ENCODE measurements at places on chromosomes 4 and X. TPM values are rescaled to one million over a fixed set of nuclear protein-coding genes. Genes with fewer than 3 reads are reported as not detected.

The DSPP gene
- not detected for total RNA-seq

- no peak for DNase-seq
Measured at GRCh38 chr4:24451870-24452269, 132.5 kb downstream of the DHX15 start.

DNA sequence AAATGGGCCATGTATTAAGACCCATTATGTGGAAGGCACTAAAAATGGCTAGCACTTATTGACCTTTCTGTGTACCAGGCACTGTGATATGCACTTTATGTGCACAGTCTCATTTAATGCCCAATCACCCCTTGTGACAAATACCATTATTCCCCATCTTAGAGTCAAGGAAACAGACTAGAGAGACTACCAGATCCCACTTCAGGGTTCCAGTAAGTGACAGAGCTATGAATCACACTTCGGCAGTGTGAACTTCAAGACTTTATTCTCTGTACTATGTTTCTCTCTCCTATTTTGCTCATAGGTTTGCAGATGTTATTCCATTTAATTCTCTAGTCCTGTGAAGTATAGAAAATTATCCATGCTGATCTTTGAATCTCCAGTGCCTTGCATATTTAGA lies 107.0 kb downstream of the NFKB1 start:
- DNase-seq, result no peak

- no peak for DNase-seq
Measured at GRCh38 chrX:19072372-19072771, 49.9 kb downstream of the ADGRG2 start.

The RHOXF2B gene
- 1.9 TPM for total RNA-seq

- DNase-seq, result no peak
Measured at GRCh38 chrX:132407691-132408090, 81.1 kb downstream of the MBNL3 start.

The MGAT4D gene
- total RNA-seq, result not detected

DNA sequence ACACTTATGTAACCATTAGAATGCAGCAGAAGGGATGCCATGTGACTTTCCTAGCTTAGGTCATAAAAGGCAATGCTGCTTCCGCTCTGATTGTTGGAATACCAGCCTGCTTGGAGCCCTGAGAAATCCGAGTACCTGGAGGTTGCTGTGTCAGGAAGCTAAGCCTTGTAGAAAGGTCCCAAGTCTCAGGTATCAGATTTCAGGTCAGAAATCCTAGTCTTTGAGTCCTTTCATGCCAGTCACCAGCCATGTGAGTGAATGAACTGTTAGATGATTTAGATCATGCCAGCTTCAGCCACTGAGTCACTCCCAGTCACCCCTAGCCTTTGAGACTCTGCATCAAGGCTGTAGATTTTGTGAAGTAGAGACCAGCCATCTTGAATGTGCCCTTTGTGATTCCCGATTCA lies 23.5 kb downstream of the RAP1GDS1 start:
- DNase-seq, result no peak

GRCh38 chrX:13432414-13433297 lies 112.8 kb upstream of the ATXN3L start:
- DNase-seq, result no peak

The HSD17B13 gene
- 0.20 TPM for total RNA-seq

The WNK3 gene
- total RNA-seq, result 0.02 TPM

The F8A2 gene
- not detected for total RNA-seq

DNA sequence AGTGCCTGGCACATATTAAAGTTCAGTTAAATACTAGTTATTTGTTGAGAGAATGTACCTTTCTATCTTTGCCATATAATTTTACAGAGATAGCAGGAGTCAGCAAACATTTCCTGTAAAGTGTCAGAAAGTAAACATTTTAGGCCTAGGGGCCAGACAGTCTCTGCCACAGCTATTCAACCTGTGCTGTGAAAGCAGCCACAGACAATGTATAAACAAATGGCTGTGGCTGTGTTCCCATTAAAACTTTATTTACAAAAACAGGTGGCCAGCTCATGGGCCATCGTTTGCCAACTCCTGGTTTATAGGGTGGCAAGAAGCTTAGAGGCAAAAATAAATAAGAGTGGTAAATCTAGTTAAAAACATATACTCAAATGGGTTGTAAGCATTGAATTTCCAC lies 34.0 kb upstream of the BRS3 start:
- no peak for DNase-seq

The FRG2 gene
- total RNA-seq, result not detected

DNA sequence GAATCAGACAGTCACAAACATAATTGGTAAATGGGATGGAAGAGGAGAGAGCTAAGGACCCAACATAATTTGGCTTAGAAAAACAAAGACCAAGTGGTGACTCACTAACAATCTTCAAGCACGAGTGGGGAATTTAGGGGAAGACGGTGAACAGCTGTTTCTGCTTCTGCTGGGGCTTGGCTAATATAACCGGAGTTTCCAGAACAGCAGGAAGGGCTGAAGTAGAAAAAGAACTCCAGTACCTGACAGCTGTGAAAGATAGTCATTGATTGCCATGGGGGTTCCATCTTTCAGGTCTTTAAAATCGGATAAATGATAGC lies 290.9 kb upstream of the LDB2 start:
- DNase-seq, result no peak

The LRP2BP gene
- total RNA-seq, result 0.42 TPM

DNA sequence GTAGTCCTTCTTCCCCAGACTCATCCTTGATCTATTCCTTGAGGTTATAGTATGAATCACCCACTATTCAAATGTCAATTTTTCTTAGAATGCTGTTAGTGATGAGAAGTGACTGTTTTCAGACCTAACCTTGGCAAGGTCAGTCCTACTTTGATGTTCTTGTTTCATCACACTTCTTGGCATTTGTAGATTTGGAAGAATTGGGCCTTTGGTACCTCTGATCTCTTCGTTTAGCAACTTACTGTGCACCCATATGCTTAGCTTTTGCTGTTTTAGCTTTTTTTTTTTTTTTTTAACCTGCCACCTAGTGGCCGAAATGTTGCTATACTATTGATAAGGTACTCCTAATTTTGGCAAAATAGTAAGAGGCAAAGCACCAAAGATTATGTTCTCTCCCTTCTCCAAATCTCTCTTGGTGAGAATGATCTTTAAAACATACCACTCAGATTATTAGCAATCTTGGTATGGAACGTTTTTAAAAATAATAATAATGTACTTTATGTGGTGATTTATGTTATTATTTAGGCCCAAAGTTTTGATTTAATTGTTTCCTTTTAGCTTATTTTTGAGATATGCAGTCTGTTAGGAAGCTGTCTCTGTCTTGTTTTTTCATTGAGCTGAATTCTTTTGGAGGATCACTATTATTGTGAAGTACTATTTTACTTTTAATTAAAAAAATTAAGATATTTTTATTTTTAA lies 16.6 kb downstream of the DCK start:
- DNase-seq, result peak; percentile 50

DNA sequence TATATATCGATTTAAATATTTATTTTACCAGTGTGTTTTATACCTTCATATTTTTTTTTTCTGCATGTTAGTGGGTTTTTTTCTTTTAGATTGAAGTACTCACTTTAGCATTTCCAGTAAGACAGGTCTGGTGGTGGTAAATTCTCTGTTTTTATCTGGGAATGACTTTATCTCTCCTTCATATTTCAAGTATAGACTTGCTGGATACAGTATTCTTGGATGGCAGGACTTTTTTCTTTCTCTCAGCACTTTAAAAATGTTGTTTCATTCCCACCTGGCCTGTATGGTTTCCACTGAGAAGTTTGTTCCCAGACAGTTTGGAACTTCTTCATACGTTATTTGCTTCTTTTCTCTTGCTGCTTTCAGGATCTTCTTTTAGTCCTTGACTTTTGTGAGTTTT lies 86.1 kb downstream of the FMR1NB start:
- DNase-seq, result no peak

The TRIM60 gene
- total RNA-seq, result not detected

The CFAP47 gene
- 0.22 TPM for total RNA-seq
